ENCODE measurements at places on chromosomes 3 and 15.
A peak's percentile ranks its signal among the peaks of the same experiment; 100 is the strongest.

- no peak for DNase-seq
These were observed 545.3 kb downstream of the MAGI1 start for GRCh38 chr3:65493371-65493882.

GRCh38 chr15:51620641-51621040 lies 1.9 kb downstream of the DMXL2 start:
- peak; percentile 23 for DNase-seq

DNA sequence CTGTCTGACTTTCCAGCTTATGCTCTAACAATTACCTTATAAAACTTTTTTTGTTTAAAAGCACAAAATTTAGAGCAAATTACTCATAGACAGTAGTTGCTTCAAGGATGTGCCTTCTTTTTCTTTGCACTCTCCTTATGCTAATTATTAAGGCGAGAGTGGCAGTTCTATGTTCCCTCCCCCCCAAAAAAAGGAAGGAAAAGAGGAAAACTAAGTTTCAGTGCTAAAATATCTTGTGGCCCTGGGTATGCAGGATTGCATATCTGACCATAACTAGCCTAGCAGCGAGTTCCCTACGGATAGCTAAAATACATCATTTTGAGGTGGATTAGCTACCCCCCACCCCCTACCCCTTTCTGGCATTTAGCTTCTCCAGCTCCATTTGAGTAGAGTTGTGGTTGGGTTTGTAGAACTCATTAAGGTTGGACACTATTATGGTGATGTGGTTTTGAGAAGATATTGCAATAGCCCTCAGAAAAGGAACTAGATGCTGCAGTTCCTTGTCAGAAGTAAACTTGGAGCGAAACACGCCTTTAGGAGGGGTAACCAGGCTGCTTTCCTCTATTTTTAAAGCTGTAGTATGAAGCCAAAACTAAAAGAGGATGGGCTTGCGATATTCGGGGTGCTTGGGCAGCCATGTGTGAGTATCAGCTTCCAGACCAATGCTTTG lies 174.6 kb downstream of the AKAP13 start:
- DNase-seq: peak; percentile 72

- DNase-seq: peak; percentile 57
These were observed 593 bp downstream of the FAM219B start for GRCh38 chr15:74906067-74906449.

DNA sequence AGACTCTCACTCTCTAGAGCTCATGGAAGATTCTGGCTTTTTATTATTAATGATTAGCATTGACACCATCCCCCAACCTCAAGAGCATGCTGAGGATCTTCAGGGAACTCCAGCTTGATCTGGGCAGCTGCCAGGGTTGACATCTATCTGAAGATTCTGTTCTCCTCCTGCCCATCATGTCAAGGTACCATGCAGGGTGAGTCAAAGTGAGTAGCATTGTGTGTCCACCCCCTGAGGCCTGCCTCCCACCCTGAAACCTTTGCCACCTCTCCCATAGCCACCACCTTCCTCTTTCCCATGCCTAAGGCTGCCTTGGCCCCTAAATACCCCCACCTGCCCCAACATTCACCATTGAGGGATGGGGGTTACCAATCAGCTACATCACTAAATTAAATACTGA lies 70.1 kb upstream of the SLCO3A1 start:
- DNase-seq: no peak

DNA sequence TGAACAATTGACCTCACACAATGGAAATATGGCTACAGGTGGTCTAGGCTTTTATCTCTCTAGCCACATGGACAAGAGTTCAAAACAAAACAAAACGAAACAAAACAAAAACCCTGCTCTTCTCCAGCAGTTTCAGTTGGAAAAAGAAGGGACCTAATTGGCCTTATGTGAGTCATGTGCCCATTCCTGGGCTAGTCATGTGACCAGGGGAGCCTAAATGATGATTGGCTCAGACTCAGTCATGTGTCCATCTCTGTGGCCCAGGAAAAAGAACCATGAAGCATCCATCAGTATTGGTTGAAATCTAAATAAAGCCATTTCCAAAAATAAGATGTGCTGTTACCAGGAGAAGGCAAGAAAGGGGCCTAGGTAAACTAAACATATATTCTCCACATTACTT lies 96.8 kb downstream of the ANXA2 start:
- DNase-seq: no peak
